ENCODE measurements at places on chromosomes 12 and 14.

DNA sequence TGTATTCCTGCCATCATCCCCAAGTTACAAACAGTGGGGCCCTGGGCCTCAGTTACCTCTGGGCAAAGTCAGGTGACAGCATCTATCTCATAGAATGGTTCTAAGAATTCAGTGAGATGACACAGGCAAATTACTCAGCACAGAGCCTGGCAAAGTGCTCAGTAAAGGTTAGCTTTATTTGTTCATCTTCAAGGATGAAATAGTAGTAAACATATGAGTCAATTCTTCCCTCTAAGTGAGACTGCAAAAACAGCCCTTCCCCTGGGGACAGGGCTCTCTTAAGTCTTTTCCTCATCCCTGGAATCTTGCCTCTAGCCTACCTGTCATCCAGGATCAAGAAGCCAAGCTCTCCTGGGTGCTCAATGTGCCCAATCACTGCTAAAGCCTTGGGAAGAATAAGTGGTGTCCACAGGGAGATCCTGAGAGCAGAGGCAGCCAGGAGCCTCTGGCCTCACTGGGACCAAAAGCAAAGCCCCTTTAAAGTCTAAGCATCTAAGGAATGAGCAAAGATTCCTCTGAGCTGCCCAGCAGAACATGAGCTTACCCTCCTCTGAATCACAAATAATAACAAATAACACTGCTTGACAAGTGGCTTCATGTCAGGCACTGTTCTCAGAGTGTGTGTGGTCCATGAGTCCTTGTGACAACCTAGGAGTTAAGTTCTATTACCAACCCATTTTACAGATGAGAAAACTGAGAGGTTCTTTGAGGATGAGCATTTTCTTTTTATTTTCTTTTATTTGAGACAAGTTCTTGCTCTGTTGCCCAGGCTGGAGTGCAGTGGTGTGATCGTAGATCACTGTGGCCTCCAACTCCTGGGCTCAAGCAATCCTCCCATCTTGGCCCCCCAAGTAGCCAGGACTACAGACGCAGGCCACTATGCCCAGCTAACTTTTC is 12.1 kb downstream of the NUAK1 start:
- no peak for DNase-seq

- no peak for DNase-seq
These were observed 15.5 kb upstream of the TMEM233 start for GRCh38 chr12:119578112-119578511.

DNA sequence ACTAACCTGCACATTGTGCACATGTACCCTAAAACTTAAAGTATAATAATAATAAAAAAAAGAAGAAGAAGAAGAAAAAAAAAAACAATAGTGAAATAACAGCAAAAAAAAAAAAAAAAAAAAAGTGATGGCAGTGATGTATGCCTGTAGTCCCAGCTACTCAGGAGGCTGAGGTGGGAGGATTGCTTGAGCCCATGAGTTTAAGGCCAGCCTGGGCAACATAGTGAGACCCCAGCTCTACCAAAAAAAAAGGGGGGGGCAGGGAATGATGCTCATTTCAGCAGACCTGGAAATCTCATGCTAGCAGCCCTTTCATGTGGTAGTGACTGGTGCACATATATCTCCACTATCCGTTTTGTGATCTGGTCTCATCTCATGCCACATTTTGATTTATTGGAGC is 20.8 kb downstream of the TRAFD1 start:
- no peak for DNase-seq

- no peak for DNase-seq
These were observed 14.5 kb upstream of the KRT83 start for GRCh38 chr12:52335598-52336262.

GRCh38 chr12:49963976-49964815 is 2.5 kb downstream of the AQP5 start:
- DNase-seq: no peak

- DNase-seq: no peak
These were observed 44.3 kb upstream of the STK38L start for GRCh38 chr12:27199638-27200300.

GRCh38 chr14:93926873-93927799 is at the start of gene FAM181A:
Gene FAM181A (plus strand): TSS chr14:93927344. CDS start chr14:93928286, 942 bp downstream.
- peak; percentile 33 for DNase-seq

DNA sequence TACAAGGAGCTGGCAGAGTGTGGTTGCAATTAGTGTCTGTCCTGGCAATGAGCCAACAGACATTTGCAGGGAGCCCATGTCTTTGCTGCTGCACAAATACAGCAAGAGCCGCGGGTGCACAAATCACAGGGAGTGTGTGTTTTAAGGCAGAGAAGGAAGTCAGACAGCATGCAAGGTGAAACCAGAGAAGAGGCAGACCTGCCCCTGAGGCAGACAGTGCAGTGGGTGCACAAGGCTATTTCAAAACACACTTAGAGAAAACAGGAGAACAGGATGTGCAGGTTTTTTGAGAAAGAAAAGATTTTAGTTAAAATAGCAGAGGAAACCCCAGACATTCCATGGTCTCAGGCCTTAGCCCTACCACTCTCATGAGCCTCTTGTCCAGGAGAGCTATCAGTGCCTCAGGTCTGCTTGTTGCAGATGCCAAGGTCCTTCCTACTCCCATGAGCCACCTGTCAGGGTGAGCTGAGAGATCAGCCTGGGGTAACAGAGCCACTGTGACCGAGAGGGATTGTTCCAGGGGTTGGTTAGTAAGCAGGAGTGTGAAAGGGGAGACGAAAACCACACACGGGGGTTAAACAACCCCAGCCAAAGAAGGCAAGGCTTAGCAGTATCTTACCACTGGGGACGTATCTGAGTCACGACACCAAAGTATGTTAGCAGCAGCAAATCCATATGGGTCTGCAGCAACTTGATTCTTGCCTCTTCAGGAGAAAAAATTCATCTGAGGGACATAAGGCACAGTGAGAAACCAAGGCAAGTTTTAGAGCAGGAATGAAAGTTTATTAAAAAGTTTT is 78.1 kb downstream of the C14orf132 start:
- DNase-seq: no peak

- no peak for DNase-seq
These were observed 928 bp downstream of the EFCAB11 start for GRCh38 chr14:89953602-89954001.

GRCh38 chr12:29863665-29864064 is 79.9 kb upstream of the TMTC1 start:
- no peak for DNase-seq

GRCh38 chr14:96922986-96923385 is 125.8 kb downstream of the VRK1 start:
- no peak for DNase-seq

DNA sequence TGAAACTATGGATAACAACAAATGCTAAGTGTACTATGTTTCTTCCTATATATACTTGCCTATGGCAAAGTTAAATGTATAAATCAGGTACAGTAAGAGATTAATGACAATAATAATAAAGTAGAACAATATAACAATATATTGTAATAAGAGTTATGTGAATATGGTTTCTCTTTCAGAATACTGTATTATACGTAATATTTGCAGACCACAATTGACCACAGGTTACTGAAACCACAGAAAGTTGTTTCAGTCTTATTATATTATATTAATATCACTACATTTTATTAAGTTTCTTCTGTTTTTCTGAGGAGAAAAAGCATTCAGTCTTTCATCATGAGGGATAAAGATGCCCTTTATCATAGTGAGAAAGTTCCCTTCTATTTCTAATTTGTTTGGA is 131.2 kb downstream of the EML1 start:
- DNase-seq: no peak

DNA sequence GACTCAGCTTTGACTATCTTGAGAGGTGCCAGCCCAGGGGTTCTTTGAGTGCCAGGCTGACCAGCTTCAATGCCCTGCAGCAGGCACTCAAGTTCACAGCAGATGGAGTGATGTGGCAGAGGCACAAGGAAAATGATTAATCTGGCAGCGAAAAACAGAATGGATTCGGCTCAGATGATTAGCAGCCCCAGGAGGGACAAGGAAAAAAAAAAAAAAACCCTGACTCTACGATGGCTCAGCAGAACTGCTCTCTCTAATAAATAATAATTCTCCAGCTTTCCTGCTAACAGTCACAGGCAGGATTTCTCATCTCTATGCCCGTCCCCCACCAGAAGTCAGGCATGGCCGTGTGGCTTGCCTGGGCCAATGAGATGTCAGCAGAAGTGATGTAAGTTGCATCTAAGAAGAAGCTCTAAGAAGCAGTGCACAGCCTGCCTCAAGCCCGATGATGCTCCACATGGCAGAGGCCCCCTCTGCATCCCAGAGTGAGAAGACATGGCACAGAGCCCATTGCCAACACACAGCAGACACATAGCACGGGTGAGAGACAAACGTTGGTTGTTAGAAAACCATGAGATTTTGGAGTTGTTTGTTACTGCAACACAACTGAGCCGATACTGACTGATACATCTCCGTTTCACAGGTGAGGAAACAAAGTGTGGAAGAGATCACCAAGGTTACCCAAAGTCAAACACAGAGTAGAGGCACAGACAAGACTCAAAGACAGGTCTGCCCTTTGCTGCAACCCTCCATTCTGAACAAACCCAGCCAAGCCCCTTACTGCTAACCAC is 111.0 kb downstream of the SCARB1 start:
- DNase-seq: no peak

GRCh38 chr12:45974171-45974719 is 16.1 kb downstream of the SCAF11 start:
- DNase-seq: no peak

DNA sequence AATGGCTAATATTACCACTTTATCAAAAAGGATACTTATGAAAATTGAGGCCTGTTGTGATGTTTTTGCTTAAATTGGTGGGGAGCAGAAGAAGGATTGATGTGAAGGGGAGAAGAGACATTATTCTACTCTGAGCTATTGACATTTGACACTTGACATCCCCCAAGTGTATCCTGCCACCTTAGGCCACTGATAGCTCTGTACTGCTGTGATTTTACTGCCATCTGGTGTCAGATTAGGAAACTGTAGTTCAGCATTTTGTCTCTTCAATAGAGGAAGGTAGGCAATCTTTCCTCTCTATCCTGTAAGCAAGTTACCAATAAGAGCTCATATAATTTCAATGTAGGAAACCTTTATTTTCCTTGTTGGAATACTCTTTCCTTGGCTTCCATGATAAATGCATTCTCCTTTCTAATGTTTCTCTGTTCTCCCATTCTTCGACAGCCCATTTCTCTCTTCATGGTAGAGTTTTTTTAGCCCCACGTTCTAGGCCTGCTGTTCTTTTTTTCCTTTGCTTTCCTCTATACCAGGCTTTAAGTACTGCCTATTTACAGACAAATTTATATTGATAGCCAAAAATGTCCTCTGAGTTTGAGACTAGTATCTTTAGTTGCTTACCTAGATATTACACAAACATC is 46.3 kb downstream of the PPHLN1 start:
- DNase-seq: peak; percentile 73

GRCh38 chr14:39426605-39427004 is 5.6 kb downstream of the FBXO33 start:
- no peak for DNase-seq

- DNase-seq: no peak
These were observed 25.0 kb upstream of the P2RX7 start for GRCh38 chr12:121107681-121108080.

- DNase-seq: peak; percentile 47
These were observed 212.5 kb downstream of the CHST11 start for GRCh38 chr12:104669089-104669721.

- DNase-seq: peak; percentile 64
These were observed 5.5 kb downstream of the TMEM63C start for GRCh38 chr14:77186911-77187648.

DNA sequence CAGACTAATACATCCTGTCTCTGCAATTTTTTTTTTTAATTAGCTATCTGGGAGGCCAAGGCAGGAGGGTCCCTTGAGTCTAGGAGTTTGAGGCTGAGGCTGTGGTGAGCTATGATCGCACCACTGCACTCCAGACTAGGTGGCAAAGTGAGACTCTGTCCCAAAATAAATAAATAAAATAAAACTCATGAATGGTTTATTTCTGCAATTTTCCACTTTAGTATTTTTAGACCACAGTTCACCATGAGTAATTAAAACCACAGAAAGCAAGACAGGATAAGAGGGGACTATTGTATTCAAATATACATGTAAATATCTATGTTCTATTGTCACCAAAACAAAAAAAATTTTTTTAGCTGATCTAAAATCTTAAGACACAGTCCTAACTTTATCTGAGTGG is 17.8 kb downstream of the TAOK3 start:
- no peak for DNase-seq

- DNase-seq: peak; percentile 38
These were observed 911.7 kb upstream of the TMEM132C start for GRCh38 chr12:127355061-127355841.

GRCh38 chr14:21300892-21301291 is 21.0 kb downstream of the RPGRIP1 start:
- DNase-seq: peak; percentile 77

DNA sequence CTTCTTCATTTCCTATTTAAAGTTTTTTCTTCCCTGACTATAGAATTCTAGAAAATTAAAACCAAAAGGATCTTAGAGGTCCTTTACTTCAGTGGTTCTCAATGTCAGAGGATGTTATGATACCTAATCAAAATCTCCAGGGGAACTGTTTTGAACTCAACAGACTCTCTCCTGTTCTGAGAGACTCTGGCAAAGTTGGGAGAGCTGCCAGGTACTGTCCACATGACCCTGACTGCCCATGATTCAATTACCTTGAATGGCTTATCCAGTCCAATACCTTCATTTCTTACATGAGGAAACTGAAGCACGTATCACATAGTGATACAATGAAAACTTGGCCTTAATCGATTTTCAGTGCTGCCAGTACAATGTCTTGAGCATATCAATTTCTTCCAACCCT is 16.6 kb downstream of the ALKBH1 start:
- no peak for DNase-seq

- no peak for DNase-seq
These were observed 35.5 kb downstream of the CIT start for GRCh38 chr12:119841433-119842210.

DNA sequence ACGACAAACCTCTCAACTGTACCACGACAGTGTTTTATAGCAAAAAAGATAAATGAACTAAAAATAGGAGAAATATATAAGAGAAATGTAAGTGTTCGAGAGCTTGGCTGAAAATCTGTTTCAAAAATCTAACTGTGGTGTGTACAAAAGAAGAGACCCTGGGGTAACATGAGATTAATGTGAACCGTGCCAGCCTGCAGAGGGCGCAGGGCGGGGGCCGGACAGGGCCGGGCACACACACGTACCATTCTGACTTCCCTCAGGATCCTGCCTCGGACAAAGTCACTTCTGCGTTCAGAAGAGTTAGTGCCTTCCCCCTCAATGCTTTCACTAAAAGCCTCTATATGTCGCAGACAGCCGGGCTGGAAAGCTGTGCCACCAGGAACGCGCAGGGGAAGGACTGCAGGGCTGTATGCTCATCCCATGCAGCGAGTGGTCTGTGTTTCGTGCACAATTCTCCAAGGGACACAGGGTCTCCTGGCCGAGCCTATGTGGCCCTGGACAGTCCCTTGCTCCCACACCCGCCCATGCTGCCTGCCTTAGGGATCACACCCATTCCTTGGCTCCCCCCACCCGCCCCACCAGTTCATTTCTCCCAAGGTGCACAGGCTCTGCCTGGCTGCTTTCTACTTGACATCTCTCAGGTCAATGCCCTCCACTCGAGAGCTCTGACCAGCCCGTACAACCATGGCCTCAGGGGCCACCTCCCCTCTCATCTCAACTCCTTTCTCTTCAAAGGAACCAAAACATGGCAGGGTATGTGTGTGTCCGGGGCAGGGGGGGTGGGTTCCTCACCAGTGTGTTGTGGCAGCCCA is 8.5 kb downstream of the CDCA4 start:
- DNase-seq: no peak

Measured in neural progenitor cell (in vitro differentiated cells).